ENCODE measurements at places on chromosomes 12 and 14.

DNA sequence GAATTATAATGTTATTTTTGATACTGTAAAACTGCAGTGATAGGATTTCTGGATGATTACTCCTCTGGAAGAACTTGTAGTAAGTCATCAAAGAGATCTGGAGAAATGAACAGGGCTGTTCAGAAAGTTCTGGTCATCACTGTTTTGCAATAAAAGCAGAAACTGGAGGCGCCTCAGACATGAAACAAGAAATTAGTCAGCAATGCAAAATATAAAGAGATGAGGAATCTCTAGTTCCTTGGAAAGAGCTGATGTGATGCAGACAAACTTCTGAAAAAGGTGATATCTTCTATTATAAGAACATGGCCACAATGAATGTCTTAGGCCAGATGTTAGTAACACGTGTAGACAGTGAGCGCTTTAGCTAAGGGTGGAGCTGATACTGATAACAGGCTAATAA is 9.5 kb downstream of the ACIN1 start:
- no peak for DNase-seq

DNA sequence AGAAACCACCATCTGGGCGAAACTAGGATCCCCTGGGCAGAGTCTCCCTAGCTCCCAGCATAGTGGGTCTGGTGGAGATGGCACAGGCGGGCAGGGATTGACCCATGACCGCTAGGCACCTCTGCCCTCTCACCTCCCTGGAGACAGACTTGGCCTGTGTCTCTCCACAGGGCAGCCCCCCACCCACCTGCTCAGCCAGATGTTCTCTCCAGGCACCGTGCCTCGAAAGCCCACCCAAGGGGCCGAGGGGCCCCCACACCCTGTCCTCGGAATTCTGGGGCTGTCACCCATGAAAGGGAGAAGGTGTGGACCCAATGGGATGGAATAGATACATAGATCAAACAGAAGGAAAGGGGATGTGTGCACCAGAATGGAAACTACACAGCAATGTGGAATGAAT is 229.1 kb upstream of the RTL1 start:
- DNase-seq, result no peak

DNA sequence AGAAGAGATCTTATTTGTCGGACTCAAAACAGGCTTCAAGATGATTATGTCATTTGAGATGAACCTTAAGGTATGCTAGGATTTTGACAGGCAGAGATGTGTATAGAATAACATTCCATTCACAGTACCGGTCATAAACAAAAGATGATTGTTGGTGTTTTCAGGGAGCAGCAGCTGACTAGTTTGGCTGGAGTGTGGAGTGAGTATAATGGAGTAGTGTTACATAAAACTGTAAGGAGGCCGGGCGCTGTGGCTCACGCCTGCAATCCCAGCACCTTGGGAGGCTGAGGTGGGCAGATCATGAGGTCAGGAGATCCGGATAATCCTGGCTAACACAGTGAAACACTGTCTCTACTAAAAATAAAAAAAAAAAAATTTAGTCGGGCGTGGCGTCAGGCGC is 23.9 kb downstream of the SERPINA10 start:
- DNase-seq, result peak; percentile 51

DNA sequence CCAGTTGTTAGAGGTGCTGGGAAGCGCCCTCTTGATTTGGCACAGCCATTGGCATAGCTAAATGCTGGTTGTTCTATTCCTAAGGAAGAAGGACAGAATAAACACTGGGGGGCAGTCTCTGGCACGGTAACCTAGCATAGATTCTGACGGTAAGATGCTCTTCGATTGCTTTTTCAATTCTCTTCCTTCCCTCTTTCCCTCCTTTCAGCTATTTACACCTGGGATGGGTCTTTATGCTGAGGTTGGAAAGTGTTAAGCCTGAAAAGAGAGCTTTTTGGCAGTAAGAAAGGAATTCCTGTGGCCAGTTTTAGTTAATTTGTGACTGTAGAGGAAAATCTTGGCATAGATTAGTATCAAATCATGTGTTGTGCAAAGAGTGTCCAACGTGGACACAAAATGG is 162.8 kb downstream of the SNAPC1 start:
- DNase-seq, result no peak

GRCh38 chr12:70043490-70044138 is 199.6 kb upstream of the CNOT2 start:
- no peak for DNase-seq

GRCh38 chr14:94923786-94924185 is 153.9 kb upstream of the GSC start:
- no peak for DNase-seq

DNA sequence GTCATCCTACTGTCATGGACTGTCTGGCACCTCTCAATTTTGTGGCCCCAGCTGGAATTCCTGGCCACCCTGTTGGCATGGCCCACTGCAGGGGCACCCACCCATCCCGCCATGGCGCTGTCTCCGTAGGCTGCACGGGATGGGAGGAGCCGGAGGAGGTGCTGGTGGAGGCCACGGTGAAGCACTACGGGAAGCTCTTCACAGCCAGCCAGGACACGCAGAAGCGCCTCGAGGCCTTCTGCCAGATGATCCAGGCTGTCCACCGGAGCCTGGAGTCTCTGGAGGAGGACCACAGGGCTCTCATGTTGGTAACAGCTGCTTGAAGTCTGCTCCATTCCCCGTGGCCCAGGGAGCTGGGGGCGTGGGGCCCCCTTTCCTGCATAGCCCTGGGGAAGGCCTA is 3.9 kb downstream of the CCDC197 start:
- no peak for DNase-seq

GRCh38 chr12:70627677-70628076 is 9.6 kb downstream of the PTPRB start:
- no peak for DNase-seq

All from amygdala (tissue), 56 donors.